ENCODE measurements at places on chromosomes 16 and 17.

DNA sequence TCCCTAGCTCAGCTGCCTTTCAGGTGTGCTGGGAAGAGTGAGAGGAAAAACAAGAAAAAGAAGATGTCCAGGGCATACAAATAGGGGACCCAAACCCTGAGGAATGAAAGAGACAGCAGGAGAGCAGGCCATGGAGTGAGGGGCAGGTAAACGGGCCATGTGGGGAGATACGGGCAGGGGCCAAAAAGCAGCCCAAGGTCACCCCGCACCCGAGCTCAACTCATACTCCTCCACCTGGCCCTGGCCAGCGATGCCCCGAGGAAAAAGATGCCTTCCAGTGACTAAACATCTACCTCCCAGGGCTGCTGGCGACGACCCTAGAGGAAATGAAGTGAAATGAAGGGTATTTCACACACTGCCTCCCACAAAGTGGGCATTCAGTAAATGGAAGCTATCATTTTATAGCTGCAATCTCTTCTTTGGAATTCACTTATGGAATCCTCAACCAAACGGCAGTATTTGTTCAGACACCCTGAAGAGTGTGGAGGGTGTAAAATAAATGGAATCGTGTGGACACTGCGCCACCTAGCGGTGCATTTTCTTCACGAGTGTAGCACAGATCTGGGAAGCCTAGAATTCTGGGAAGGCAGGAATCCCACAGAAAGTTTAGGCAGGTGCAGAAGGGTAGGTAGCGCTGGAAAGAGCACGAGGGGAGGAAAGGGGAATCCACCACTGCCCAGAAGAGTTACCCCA lies 14.9 kb downstream of the ELAC2 start:
- DNase-seq = peak; percentile 91

DNA sequence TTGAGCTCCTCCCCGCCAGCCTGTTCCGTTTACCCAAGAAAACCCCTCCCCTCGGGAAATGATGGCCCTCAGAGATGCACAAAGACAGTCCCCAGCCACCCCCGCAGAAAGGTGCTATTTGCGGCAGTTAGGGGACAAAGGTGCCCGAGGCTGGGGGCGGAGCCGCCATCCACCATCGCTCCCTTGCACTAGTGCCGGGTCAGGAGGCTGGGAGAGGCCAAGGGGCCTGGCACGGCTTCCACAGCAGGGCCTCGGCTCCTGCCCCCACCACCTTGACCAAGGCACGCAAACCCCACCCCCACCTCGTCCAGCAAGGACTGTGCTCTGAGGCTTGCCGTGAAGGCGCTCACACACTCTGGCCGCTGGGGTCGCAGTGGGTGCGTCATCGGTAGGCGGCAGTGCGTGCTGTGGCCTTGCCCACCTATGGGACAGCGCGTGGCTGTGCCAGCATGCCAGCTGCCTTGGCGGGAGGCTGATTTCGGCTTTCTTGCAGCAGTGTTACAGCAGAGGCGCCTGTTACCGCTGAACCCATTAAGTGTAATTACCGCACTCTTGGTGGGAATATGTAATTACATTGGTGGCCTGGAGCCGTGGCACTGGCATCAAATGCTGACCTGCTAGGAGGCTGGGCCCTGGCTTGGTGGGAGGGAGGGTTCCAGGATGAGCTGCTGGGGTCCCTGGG lies 31.8 kb downstream of the TPSG1 start:
- no peak for DNase-seq

- peak; percentile 94 for DNase-seq
Measured at GRCh38 chr17:66494023-66494803, 191.8 kb downstream of the PRKCA start.

DNA sequence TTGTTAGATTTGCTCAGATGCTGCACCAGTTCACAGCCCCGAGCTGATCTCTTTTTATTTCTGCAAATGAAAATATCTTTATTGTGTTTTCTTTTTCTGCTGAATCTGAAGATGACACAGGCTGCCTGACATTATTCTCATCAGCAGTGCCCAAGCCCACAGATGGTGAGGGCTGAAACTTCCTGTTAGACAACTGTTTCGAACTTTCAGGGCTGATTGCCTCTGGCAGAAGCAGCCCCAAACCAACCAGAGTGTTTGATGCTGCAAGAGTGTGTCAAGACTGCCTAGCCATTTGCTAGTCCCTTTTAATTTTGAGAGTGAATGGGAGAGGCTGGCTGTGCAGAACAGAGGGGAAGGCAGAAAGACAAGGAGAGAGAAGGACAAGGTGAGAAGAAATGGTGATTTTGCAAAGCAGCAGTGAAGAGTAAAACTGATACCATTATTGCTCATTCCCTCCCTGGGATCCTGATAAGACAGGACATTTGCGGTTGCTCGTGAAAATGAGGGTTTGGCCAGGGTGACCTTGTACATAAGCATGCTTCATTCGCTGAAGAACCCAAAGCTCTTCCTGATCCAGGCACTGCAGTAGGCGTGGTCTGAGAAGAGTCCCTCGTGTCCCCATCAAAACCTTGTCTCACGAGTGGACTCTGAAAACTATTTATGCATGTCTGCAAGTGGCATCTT lies 77.2 kb downstream of the TMEM114 start:
- no peak for DNase-seq

DNA sequence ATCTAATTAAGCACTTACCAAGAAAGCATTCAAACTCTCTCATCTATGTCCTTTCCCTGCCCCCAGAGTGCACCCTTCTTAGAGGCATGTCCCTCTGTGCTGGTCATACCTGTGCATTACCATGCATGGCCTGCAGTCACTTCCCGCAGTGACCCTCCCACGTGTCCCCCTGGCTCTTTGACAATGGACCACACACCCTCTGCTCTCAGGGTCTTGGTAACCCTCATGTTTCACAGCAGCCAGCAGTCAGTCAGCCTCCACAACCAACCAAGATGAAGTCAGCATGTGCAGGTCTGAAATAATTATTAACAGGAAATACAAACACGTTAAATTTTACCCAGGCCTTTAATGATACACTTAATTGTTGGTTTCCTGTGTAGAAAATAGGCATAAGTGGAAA lies 10.1 kb downstream of the KRT33A start:
- no peak for DNase-seq

DNA sequence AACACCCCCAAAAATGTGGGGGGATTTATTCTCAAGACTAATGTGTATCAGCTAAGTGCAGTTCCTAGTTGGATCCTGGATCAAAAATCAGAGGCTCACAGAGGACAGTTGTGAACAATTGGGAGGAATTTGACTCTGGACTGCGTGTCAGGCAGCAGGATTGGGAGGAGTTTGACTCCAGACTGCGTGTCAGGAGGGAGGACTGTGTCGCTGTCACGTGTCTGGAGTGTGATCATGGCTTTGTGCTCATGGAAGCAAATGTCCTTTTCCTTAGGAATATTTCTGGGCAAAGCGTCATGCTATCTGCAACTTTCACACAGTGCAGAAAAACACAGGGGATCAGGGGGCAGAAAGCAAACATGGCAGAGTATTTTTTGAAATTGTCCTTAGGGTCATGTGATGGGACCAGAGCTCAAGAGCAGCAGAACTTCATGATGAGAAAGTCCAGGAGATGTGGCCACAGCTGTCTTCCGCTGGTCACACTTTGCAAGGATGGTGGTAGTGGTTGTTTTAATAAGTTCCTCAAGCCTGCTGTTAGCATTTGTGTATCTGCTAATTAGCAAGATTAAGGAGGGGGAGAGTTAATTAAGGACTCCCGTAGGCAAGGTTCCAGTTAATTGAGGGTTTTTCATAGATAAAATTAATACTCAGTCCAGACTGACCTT lies 122.0 kb upstream of the CHMP6 start:
- DNase-seq = peak; percentile 62

DNA sequence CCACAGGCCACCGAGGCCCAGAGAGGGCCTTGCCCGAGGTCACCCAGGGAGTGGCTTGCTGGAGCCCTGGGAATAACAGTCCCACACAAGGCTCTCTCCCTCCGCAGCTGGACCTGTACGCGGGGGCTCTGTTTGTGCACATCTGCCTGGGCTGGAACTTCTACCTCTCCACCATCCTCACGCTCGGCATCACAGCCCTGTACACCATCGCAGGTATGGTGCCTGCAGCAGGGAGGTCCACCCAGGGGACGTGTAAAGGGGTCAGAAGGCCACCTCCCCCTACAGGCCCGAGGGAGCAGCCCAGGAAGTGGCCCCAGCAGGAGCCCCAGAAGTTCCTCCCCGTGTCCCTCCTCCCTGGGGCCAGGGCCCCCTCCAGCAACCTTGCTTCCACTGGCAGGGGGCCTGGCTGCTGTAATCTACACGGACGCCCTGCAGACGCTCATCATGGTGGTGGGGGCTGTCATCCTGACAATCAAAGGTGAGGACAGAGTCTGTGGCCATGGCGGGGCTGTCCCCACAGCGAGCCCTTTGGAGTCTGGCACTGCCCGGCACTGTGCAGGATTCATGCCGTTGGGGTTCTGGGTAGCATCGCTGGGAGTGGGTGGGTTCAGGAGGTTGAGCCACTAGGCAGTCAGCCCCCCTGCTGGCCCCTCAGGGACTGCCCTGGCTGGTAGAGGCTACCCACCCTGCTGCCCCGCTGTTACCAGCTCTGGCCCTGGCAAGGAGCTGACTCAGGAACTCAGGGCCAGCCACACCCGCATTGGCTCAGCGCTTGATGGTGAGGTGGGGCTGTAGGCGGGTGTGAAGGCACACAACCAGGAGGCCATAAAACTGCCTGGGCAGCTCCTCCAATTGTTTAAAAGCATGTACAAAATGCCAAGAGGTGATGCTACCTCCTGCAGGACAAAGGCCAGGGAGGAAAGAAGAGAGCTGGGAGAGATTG lies 17.3 kb downstream of the SLC5A10 start:
- DNase-seq = peak; percentile 97

DNA sequence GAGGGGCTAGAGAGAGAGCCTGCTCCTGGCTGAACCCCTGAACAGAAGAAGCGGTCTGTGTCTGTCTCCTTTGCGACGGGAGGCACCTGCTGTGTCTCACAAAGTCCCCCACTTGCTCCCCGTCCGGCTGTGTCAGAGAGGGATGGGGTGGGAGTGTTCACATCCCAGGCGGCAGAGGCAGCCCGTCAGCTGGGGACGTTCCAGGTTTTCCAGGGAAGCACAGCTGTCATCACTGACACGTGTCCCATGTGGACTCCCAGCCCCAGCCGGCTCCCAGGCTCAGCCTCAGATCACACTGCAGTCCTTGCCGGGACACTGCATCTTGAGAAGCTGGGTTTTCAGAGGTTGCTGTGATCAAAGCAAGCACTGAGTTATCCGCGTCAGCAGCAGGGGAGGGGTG lies 1.6 kb downstream of the TELO2 start:
- no peak for DNase-seq

DNA sequence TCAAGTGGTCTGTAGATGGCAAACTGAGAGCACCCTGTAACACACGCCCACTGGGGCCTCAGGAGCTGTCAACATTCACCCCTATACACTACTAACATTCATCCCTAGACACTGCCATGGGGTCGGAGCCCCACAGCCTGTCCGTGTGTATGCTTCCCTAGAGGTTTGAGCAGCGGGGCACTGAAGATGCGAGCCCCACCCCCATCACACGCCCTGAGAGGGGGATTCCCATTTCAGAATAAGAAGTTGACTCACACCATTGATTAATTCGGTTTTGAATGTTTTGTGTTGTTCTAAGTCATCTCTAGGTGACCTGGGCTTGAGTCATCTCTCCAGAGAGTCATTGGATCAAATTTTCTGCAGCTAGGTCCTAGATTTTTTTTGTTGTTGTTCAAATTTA lies 37.3 kb upstream of the MMD start:
- peak; percentile 82 for DNase-seq

- DNase-seq = peak; percentile 89
Measured at GRCh38 chr17:64133546-64134215, 3.7 kb upstream of the ERN1 start.

GRCh38 chr16:54312502-54312991 lies 26.0 kb upstream of the IRX3 start:
- DNase-seq = no peak

DNA sequence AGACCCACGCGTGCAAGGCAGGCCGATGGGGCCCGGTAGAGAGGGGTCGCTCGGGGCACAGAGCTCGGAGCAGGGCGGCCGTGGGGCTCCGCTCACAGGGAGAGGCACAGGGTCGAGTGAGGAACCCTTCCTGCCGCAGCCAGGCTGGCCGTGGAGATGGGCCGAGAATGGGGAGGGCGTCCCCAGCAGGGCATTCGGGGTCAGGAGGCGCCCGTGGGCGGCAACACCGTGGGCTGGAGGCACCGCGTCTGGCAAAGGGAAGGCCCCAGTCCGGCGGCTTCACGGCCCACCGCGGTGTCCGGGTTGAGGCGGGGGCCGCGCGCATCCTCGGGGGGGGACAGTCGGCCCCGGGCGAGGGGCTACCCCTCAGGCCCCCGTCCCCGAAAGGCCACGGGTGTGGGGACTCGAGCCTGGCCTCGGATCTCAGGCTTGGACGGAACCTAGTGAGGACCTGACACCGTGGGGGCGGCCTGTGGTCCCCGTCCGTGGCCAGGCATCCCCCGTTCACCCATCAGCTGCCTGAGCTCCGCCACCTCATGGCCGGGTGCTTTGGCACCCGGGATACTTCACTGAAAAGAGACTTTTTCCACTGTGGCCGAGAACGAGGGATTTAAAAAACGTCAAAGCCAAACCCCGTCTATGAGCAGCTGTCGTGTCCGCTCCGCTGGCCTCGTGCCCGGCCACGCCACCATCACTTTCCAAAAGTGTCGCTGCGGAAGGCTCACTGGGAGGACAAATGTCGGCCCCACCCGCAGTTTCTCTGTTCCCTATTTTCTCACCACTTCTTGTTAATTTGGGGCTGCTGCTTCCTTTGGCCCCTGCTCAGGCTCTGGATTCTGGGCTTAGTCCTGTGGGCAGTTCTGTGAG lies 73.6 kb downstream of the METRNL start:
- DNase-seq = no peak

- DNase-seq = peak; percentile 96
Measured at GRCh38 chr16:31382485-31383161, 10.5 kb upstream of the ITGAD start.

- DNase-seq = peak; percentile 72
Measured at GRCh38 chr16:50591800-50592771, 43.9 kb downstream of the NKD1 start.

DNA sequence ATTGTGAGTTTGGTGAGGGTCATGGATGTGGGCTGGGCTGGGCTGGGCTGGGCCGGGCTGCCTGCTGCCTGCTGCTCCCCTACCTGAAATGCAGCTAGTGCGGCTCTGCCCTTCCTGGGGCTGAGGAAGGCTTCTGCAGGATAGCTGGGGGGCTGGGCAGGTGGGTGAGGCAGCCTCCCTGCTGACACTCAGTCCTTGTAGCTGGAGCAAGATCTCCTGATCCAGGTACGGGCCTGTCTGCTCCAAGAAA lies 4.7 kb downstream of the RPL13 start:
- DNase-seq = no peak

- DNase-seq = peak; percentile 62
Measured at GRCh38 chr17:7114875-7115614, 423 bp upstream of the ASGR2 start.

- DNase-seq = no peak
Measured at GRCh38 chr17:14725729-14726128, 424.8 kb downstream of the HS3ST3B1 start.

- no peak for DNase-seq
Measured at GRCh38 chr16:31371619-31372484, 16.9 kb downstream of the ITGAX start.

- no peak for DNase-seq
Measured at GRCh38 chr16:10812312-10813098, 6.1 kb downstream of the TVP23A start.

Data from osteoblast (primary cell).